ENCODE measurements at places on chromosomes 4 and X. TPM values are rescaled to one million over a fixed set of nuclear protein-coding genes. Genes with fewer than 3 reads are reported as not detected.

DNA sequence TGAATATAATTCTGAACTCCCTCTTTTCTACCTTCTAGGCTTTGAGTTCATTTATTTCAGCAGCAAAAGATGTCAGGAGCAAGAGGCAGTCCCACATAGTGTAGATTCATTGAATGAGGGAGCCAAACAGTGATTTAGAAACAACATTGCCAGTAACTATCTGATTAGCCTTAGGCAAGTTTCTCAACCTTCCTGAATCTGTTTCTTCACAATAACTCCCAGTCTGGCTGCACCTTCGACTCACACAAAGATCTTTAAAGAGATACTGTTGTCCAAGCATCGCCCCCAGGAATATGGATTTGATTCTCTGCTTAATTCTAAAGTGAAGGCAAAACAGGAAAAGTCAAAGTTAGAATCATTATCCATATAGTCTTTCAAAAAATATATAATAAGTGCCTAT is 1026.2 kb downstream of the DMD start:
- no peak for DNase-seq

GRCh38 chr4:74886484-74886883 is 46.4 kb upstream of the PARM1 start:
- no peak for DNase-seq

GRCh38 chr4:153497091-153497531 is 31.0 kb downstream of the TMEM131L start:
- peak; percentile 40 for DNase-seq

DNA sequence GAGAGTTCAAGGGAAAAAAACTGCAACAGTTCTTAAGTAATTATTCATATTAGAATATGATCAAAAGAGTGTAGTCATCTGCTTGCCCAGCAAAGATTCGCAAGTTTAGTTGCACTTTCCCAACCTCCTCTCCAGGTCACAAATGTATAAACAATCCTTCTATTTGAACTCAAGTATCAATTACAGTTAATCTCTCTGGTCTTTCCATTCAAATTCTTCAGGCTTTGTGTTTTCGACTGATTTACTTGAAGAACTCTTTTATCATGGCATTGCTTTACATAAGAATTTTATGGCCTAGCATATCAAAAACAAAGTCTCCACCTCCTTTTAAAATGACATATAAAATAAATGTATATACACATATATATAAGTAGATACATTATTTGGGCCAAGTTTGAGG is 1009.6 kb upstream of the DIAPH2 start:
- no peak for DNase-seq

GRCh38 chrX:134181275-134181660 is 55.7 kb upstream of the CCDC160 start:
- no peak for DNase-seq

- DNase-seq = no peak
Observed at GRCh38 chr4:184283659-184284335, 66.1 kb upstream of the ENPP6 start.

DNA sequence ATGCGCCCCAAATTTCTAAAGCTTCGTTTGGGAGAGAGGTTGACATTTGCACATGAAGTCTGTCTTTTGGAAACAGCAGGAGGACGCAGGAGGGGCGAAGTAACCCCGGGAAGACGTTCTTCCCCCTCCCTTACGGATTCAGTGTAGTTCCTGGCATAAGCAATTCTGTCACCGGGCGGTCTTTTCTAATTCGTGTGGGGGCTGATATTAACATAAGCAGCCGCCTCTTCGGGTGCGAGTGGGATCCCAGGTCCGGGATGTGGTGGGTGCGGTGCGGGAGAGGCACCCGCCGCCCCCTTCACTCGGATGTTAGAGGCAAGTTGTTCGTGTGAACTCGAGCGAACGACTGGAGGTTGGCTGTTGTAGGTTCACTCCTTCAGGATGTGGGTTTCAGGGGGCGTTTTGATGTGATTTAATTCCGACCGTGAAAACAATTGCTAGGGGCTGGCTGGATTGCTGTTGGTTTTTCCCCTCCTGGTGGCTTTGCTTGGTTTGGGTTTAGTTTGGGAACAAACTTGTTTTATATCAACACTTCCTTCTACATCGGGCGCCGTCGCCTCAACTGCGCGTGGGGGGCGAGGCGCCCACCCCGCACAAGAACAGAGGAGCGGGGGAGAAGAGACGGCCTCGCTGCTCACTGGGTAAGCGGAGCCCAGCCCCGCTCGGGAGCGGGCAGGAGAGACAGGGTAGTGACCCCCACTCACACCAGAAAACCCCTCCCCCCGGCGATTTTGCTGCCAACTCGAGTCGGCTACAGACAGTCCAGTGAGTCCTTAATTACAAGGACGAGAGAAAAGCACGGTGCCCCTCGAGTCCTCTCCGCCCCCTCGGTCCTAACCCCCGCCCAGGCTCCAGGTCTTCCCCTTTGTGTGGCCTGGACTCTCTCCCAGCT is 2.9 kb upstream of the LEF1 start:
- DNase-seq = peak; percentile 92

- DNase-seq = no peak
Observed at GRCh38 chr4:82555276-82555675, 6.5 kb downstream of the TMEM150C start.

GRCh38 chr4:102809691-102810090 is 17.7 kb downstream of the UBE2D3 start:
- DNase-seq = no peak

DNA sequence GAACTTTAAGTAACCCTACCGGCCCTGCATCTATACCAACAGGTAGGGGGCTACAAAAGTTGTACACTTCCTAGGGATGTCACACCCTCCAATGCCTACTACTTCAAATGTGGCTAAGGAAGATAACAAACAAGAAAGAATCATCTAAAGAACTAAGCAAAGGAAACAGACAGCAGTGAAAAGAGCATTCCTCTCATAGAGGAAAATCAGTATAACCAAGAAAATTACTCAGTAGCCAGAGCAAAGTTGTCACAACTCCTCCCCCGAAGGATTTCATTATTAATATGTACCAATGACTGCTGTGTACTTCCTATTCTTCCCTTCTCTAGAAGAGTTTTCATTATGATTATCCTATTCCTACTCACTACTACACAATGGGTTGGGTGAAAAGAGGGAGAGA is 12.6 kb downstream of the ANKRD17 start:
- no peak for DNase-seq

- DNase-seq = no peak
Observed at GRCh38 chrX:150038986-150039599, 100.8 kb upstream of the EOLA2 start.

DNA sequence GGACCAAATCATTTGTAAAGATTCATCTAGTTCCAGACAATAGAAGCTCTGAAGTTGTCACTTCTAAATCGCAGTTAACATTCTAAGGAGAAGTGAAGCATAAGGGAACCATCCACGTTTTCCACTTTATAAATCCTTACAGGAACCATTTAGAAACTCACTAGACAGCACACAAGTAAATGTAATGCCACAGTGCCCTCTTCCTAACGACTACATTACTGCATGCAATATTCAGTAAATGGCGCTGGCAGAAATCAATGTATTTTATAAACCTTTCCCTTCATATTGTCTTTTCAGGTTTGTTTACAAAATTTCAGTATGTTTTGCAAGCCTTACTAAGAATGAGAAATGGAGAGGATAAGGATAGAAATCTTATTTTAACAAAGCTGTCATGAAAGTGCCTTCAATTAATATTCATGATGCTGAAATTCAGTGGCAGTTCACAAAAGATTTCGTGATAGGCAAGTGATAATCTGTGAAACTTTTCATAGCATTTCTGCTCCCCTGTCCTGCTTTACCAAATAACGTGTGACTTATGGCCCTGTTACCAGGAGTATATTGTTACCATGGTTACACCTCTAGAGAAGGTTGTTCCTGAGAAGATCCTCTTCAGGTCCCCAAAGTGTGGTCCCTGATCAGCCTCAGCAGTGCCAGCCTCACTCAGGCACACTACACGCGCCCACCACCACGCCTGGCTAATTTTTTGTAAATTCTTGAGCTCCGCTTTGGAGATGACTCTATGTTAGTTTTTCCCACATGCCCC is 54.2 kb downstream of the TMA16 start:
- no peak for DNase-seq

DNA sequence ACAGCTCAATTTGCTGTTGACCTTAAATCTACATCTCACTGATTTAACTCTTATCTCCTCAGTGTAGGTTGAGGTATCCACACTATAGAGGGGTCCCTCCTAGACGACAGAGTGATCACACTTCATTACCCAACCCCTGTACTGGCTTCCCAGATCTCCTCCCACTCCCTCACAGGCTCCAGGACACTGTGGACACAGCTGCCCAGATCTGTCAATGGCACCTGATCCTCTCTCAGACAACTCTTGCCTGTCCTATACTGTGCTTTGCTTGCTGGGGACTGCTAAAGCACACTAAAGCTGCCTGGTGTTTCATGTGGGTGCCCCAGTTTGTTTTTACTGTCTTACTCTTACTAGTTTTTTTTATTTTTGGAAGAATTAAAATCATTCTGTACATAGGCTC is 27.9 kb downstream of the RAB40AL start:
- no peak for DNase-seq

GRCh38 chr4:26116057-26116456 is 202.0 kb downstream of the SMIM20 start:
- no peak for DNase-seq

DNA sequence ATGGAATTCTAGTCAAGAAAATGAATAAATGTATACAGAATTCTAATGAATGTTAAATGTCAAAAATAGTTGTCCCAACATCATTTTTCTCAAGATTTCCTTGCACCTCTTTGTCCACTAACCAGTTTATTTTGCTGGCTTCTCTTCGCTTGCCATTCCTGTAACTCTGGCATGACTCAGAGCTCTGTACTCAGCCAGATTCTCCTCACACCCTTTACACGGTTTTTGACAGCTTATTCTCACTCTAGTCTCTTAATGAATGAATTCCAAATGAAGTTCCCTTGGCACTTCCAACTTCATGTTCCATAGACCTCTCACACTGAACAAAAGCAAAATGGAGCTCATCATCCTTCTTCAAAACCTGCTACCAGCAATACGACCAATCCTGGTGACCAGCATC is 419.3 kb upstream of the SLIT2 start:
- DNase-seq = no peak

GRCh38 chrX:120358737-120359456 is 3.0 kb upstream of the ATP1B4 start:
- DNase-seq = no peak

- no peak for DNase-seq
Observed at GRCh38 chrX:110133735-110134370, 130.9 kb downstream of the TMEM164 start.

GRCh38 chr4:80240976-80241375 is 25.5 kb upstream of the FGF5 start:
- no peak for DNase-seq

DNA sequence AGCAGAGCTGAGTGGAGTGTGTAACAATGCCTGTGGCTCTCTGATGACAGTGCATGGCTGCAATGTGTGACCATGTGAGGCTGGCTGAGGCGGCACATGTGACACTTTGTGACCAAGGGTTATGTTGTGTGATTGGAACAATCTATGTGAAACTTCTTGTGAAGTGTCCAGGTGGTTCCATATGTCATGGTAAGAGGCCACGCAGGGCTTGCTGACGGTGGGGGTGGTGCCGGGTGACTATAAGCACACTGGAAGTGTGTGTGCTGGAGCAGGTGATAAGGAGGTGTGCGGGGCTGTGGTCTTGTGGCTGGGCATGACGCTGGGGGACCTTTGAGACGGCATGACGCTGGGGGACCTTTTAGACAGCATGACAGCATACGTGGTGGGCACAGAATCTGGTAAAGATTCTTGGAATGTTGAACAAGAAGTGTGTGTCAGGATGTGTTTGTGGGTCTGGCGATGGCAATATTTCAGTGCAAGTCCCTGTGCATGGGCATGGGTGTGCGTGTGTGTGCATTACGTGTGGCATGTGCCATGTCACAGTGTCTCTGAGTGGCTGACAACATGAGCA is 7.4 kb upstream of the HDAC6 start:
- DNase-seq = no peak

- DNase-seq = peak; percentile 99
Observed at GRCh38 chr4:120066517-120067340, at the start of gene MAD2L1. TSS of gene MAD2L1 (minus strand) at chr4:120066848. CDS start at chr4:120066734, 114 bp downstream.

DNA sequence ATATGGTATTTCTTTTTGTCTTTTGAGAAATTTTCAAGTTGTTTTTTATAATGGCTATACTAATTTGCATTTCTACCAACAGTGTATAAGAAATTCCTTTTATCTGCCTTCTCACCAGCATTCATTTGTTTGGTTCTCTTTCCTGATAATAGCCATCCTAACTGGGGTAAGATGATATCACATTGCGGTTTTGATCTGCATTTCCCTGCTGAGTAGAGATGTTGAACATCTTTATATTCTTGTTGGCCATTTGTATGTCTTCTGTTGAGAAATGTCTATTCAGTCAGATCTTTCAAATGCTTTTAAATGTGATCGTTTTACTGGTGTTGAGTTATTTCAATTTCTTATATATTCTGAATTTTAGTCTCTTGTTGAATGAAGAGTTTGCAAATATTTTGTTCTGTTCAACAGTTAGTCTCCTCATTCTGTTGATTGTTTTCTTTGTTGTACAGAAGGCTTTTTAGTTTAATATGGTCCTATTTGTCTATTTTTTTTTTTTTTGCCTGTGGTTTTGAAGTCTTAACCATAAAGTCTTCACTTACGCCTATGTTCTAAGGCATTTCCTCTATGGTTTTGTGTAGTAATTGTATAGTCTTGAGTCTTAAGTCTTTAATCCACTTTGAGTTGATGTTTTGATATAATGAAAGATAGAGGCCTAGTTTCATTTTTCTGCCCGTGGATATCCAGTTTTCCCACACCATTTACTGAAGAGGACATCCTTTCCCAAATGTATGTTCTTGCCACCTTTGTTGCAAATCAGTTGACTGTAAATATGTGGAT is 1566.9 kb downstream of the STIM2 start:
- no peak for DNase-seq

- no peak for DNase-seq
Observed at GRCh38 chrX:152600853-152601633, 36.7 kb upstream of the GABRQ start.

DNA sequence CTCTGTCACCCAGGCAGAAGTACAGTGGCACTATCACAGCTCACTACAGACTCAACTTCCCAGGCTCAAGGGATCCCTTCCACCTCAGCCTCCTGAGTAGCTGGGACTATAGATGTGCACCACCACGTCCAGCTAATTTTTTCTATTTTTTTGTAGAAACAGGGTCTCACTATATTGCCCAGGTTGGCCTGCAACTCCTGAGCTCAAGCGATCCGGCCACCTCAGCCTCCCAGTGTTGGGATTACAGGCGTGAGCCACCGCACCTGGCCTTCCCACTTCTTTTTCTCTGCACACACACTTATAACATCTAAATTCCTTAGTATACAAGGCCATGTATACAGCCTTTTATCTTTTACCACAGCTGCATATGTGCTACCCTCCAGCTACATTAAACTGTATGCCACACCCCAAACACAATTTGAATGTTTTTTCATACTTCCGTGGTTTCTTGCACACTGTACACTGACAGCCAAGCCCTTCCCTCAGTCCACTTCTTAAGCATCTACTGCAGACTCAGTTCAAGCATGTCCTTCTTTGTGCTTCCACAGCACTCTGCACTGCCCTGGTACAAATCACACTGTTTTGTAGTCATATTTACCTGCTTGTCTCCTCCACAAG is 6.5 kb downstream of the SLC7A3 start:
- no peak for DNase-seq

- DNase-seq = no peak
Observed at GRCh38 chrX:17986440-17986839, 125.3 kb upstream of the RAI2 start.

NSUN7 gene
- 0.25 TPM for total RNA-seq

CWH43 gene
- not detected for total RNA-seq

HSFX2 gene
- total RNA-seq = 2.1 TPM

GAB1 gene
- total RNA-seq = 0.63 TPM

CDS1 gene
- 0.85 TPM for total RNA-seq

FOXR2 gene
- not detected for total RNA-seq

All from naive thymus-derived CD8-positive, alpha-beta T cell (primary cell).